ENCODE measurements at places on chromosomes 5 and 9.

GRCh38 chr5:68041293-68041692 is 174.3 kb upstream of the PIK3R1 start:
- no peak for DNase-seq

DNA sequence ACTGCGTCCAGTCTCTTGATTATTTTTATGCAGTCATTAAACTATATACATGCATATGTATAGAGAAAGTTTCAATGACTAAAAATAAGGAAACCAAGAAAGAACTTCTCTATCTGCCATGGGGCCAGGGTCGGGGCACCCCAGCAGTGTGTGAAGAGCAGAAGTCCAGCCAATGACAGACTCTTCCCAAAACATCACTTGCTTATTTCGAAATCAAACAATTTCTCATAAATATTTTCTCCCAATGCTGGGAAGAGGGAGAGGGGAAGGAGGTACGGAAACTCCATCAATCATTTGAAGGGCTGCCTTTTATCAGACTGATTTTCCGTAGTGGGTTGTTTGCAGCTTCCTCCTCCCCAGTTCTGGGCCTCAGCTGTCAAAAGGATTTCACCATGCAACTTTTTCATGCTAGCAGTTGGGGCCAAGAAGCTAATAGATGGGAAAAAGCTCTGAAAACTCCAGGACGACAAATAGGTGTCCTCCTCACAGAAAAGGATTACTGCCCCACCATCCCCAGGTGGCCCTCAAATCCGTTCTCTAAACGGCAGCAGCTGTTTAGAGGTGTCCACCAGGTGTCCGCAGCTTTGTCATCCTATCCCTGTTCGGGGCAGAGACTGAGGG is 617 bp upstream of the FPGS start:
- DNase-seq, result no peak

GRCh38 chr5:53095931-53096525 is 13.5 kb downstream of the MOCS2 start:
- peak; percentile 55 for DNase-seq

GRCh38 chr9:110291921-110292557 is 35.7 kb upstream of the TXN start:
- no peak for DNase-seq

DNA sequence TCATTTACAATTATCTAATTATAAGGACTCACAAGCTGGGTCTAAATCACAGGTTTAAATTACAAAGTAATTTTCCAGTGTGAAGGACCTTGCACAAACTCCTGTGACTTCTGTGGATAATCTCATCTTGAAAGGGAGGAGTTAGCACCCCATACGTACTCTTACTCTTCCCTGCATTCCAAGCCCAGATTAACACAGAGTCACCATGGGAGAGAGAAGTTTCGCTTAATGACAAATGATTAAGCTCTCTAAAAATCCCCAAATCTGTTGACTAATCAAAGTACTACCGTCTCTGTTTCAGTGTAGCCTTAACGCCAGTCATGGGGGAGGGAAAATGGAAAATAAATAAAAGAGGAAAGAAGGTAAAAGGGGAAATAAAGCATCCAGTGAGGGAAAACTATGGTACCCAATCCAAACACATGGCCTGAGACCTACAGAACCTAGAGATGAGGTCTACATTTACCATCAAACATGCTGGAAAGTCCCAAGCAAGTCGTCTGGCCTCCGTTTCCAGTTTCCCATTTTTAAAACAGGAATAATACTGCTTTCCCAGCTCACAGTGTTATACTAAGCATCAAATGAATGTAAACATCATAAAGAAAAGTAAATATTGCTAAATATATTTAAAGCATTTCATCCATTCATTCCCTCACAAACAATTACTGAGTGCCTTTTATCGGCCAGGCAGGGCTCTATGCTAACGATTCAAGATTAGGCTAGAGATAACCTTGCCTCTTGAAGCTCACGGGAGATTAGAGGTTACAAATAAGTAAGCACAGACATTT is 63.2 kb downstream of the PCA3 start:
- no peak for DNase-seq

GRCh38 chr5:80140496-80140895 is 105.3 kb downstream of the THBS4 start:
- peak; percentile 31 for DNase-seq

DNA sequence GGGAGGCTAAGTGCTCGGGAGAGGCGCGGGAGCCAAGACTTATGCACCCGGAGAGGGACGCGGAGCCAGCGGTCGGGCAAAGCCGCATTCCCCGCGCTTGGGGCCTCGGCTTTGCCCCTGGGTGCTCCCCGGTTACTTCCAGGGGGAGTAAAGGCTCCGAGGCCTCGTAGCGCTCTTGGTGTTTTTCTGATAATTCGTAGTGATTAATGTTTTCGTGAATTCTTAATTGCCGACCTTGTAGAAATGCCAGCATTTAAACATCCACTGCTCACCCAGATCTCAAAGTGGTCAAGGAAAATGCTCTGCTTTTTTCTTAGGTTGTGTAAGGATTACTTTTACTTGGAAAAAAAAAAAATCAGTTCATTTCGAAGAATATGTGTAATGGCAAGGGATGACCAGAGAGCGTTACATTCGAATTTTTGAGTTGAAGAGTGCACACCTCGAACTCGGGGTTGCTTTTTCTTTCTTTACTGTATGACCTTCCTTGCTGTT is 654 bp upstream of the TUT7 start:
- no peak for DNase-seq

DNA sequence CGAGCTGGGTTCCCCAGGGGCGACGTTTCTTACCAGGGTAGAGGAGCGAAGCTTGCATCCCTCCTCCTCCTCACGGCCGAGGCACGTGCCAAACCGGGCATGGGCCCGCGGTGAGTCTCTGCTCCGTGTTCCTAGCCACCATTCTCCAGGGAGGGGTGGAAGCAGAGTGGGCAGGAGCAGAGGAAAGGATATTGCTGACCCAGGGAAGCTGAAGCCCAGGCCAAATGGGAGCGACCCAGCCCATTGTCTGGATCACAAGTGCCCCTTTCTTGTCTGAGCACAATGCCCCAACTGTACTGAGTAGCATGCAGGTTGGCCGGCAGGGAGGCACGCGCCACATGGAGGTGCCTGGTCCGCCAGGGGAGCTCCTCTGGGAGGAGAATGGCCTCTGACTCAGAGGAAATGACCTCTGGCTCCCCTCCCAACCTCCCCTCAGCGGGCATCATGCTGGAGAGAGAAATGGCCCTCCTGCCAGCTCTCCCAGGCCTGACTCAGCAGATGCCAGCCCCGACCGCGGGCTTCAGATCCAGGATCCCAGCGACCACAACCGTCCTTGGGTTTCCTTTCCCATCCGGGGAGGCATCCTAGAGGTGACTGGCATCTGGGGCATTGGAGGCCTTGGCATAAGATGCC is 1.1 kb downstream of the PRR7 start:
- no peak for DNase-seq

- DNase-seq, result peak; percentile 46
These were observed 67.2 kb downstream of the MRPS30 start for GRCh38 chr5:44875661-44876605.

DNA sequence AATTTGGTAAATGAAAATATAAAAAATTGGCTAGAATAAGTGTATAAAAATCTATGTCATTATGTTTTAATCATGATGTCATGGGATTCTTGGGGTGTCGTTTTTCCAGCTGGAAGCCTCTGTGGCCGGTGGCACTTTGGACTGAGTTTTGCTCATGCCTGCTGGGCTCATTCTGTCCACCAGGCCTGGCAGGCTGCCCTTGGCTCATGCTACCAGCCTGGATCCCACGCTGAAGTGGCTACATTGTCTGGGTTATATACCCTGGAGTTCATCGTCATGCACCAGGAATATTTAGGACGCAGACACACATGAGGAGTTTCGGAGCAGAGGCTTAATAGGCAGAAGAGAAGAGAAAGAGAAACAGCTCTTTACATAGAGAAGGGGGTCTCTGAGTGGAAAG is 1913.7 kb upstream of the WWC1 start:
- DNase-seq, result no peak

DNA sequence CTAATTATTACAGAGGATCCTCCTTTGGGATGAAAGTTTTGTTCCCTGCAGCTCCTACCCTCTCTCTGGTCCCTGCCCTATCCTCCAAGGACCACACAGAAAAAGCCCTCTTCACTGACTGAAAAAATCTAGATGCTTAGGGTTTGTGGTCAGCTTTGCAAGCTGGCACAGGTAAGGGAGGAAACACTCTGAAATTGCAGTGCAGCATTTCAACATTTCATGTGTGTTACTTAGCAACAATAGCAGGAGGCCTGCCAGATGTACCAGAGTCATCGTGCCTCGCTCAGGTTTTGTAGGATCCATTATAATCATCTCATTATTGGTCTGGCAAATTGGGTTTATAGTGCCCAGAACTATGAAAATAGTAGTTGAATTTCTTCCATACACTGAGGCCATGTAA is 109.5 kb downstream of the PALM2AKAP2 start:
- DNase-seq, result no peak

- DNase-seq, result peak; percentile 40
These were observed 4.3 kb downstream of the MTRR start for GRCh38 chr5:7873216-7873615.

- DNase-seq, result no peak
These were observed 24.7 kb downstream of the ARL15 start for GRCh38 chr5:54285686-54286085.

GRCh38 chr5:10333154-10334006 is 20.1 kb upstream of the MARCHF6 start:
- no peak for DNase-seq

- DNase-seq, result no peak
These were observed 2.5 kb upstream of the RNF14 start for GRCh38 chr5:141966275-141966962.

GRCh38 chr5:176979669-176980068 is 26.9 kb downstream of the UIMC1 start:
- no peak for DNase-seq

DNA sequence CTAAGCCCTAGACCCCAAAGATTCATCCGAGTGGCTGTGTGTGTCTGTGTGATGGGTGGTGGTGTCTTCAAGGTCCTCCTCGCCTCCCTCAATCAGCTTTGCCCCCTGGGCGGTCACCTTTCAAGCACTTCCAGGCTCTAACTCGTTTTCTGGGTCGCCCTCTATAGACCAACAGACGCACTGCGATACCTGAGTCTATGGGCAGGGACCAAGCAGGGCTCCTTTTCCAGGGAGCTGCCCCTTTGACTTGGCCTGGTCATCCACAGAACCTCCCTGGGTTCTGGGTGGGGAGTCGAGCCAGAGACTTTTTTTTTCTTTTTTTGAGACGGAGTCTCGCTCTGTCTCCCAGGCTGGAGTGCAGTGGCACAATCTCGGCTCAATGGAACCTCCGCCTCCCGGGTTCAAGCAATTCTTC is 1.1 kb downstream of the SLC27A4 start:
- DNase-seq, result peak; percentile 68

- peak; percentile 89 for DNase-seq
These were observed 69.1 kb downstream of the ARRDC3 start for GRCh38 chr5:91313757-91314673.

GRCh38 chr5:132780577-132780976 is 3.5 kb upstream of the SEPTIN8 start:
- no peak for DNase-seq

Measured in T-helper 2 cell treated with Interferon-gamma antibody and Interleukin-4, amounts not matched to agents 5 μg/mL and 100 μg/mL, for 36 hours (primary cell).